HFFc6 (cell line): ENCODE measurements at places on chromosomes 2 and 18. TPM values are rescaled to one million over a fixed set of nuclear protein-coding genes. Genes with fewer than 3 reads are reported as not detected.

- no peak overlapping the region for H3K4me3 ChIP-seq
- no peak overlapping the region for H3K27ac ChIP-seq
- no peaks in the 10 kb centered on the region for H3K27me3 ChIP-seq
Measured at GRCh38 chr2:227351639-227352038, 26.6 kb downstream of the MFF start.

- H3K27me3 ChIP-seq: peaks cover 11% of the 10 kb centered on the region
- H3K4me1 ChIP-seq: no peaks in the 10 kb centered on the region
- no peak for DNase-seq
- no peak overlapping the region for H3K27ac ChIP-seq
- no peak overlapping the region for H3K4me3 ChIP-seq
Measured at GRCh38 chr2:126914811-126915500, 16.3 kb downstream of the TEX51 start.

DNA sequence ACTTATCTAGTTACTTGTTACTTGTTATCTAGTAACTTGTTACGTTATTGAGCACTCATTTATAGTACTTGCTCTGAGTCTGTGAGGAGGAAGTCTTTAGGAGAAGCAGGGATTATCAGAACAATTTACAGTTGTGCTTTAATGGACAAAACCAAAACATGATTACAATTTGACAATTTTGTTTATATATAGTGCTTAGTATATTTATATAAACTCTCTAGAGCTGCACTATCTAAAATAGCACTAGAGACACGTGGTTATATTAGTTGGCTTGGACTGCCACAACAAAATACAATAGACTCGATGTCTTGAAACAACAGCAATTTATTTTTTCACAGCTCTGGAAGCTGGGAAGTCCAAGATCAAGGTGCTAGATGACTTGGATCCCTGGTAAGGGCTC lies 78.4 kb downstream of the BMPR2 start:
- no peak overlapping the region for H3K27ac ChIP-seq
- H3K27me3 ChIP-seq: no peaks in the 10 kb centered on the region
- peaks cover 2% of the 10 kb centered on the region; the same call in 1 of the 2 replicates for H3K36me3 ChIP-seq
- H3K4me1 ChIP-seq: peaks cover 7% of the 10 kb centered on the region

DNA sequence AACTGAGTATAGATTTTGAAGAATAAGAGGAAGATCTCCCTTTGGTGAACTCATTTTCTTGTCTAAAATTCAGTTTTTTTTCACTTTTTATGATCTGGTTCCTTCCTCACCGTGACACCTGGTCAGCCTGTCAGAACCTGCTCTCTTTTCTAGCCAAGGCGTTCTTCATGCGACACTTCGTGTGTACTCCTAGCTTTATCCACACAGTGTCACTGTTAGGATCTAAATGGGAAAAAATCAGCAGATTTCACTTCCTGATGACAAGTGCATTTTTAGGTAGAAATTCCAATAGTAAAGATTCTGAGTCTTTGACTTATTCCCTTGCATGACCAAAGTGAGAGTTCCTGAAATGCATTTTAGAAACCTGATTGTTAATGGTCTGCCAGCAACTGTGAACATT lies 89.8 kb downstream of the KLHL14 start:
- no peak overlapping the region for H3K4me3 ChIP-seq
- H3K4me1 ChIP-seq: no peaks in the 10 kb centered on the region
- H3K27me3 ChIP-seq: no peaks in the 10 kb centered on the region
- no peaks in the 10 kb centered on the region; the same call in 1 of the 2 replicates for H3K36me3 ChIP-seq

DNA sequence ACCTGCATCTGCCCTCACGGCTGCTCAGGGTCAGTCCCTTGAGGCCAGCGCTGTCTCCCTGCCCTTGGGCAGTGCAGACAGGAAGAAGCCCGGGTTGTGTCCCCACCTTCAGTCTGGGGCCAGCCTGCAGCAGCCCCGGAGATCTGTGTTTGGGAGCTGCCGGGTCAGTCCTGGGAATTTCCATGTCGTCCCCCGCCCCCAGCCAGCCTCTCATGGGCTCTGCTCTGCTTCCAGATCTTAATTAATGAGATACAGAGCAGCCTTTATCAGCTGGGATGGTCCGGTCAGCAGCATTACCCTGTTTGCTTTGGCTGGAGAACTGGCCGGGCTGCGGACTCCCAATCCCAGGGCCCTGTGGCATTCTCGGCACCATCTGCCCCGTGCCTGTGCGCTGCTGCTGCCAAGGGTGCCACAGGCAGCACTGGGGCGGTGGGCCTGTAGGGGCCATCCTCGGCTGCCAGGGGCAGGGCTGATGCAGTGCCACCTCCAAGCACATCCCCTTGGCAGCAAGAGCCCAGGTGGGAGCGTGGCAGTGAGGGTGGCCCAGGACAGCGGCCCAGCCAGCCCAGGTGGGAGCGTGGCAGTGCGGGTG lies 2.4 kb downstream of the BOK start:
- H3K36me3 ChIP-seq: no peaks in the 10 kb centered on the region
- no peaks in the 10 kb centered on the region; the same call in 1 of the 2 replicates for H3K27me3 ChIP-seq
- no peak for DNase-seq
- H3K4me1 ChIP-seq: peaks cover 29% of the 10 kb centered on the region
- peak overlapping the region; percentile 90 for H3K4me3 ChIP-seq
- H3K27ac ChIP-seq: no peak overlapping the region

GRCh38 chr18:7049951-7050350 lies 67.6 kb downstream of the LAMA1 start:
- no peaks in the 10 kb centered on the region for H3K36me3 ChIP-seq
- no peaks in the 10 kb centered on the region; the same call in 1 of the 2 replicates for H3K27me3 ChIP-seq
- no peak overlapping the region for H3K4me3 ChIP-seq
- no peaks in the 10 kb centered on the region for H3K4me1 ChIP-seq

DNA sequence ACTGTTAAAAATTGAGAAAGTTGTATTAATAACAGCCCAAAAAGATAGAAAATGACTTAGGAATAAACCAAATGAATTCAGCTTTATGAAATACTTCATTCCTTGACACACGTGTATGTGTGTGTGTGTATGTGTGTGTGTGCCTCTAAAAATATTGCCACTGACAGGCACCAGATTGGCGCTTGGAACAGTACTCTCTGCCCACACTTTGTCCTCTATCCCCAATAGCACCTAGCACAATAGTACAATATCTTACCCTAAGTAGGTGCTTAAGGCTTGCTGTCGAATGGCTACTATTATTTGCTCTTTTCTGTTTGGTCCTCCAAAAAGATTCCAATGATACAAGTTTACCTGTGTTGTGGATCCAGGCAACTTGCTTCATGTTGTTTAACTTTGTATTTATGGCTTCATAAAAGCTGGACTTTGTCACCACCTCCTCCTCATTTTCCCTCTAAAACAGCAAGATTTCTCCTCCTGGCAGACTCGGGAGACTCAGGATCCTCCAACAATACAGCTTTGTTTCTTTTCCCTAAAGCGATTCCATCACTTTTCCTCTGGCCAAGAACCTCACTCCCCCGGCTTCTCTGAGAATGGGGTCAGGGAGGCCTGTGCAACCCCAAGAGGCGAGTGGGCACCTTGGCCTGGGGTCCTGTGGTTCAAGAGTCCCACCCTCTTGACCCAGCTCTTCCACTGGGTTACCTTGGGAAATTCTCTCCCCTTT lies 43.3 kb upstream of the LCLAT1 start:
- H3K4me1 ChIP-seq: peaks cover 23% of the 10 kb centered on the region
- no peaks in the 10 kb centered on the region for H3K36me3 ChIP-seq
- H3K27me3 ChIP-seq: peaks cover 6% of the 10 kb centered on the region
- H3K27ac ChIP-seq: no peak overlapping the region
- no peak overlapping the region for H3K4me3 ChIP-seq

The PLGLB2 gene
- 0.47 to 2.4 TPM (median 1.4 TPM) in 3 replicates for total RNA-seq

GRCh38 chr2:181822097-181822496 lies 69.4 kb upstream of the ITPRID2 start:
- no peak for DNase-seq
- H3K27ac ChIP-seq: no peak overlapping the region
- H3K36me3 ChIP-seq: no peaks in the 10 kb centered on the region
- no peak overlapping the region for H3K4me3 ChIP-seq

DNA sequence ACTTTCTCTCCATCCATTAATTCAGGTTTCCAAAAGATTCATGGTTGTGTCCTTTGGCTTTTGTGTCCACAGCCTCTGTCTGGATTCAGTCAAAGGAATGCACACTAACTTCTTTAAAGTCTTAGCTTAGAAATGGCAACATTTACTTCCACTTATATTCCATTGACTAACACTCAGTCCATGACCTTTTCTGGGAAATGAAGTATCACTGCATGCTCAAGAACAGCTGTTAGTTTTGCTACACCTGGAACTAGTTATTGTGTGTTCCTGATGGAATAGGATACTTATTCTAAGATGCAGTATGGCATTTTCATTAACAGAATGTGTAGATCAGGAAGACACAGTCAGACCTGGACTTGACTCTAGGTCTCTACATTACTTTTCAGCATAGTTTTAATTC lies 88.8 kb downstream of the KYNU start:
- no peaks in the 10 kb centered on the region; the same call in 1 of the 2 replicates for H3K4me1 ChIP-seq
- DNase-seq: no peak
- no peak overlapping the region for H3K27ac ChIP-seq
- H3K36me3 ChIP-seq: no peaks in the 10 kb centered on the region
- no peak overlapping the region for H3K4me3 ChIP-seq

DNA sequence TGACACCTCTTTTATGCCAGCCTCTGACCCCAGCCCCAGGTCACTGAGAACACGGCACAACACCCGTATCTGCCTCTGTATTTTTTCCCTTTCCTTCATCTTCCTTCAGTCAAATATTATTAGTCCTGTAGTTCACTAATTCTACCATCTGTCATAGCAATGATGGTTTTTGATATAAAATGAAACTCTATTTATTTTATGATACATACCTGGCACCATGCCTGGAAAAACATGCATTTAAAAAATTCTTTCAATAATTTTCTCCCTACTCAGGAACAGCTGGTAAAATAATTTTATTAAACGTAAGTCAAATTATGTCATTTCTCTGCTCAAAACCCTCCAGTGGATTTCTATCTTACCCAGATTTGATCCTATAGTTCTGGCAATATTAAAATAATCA lies 224.7 kb downstream of the CDH7 start:
- H3K27me3 ChIP-seq: no peaks in the 10 kb centered on the region
- no peak overlapping the region for H3K4me3 ChIP-seq
- H3K4me1 ChIP-seq: no peaks in the 10 kb centered on the region
- no peaks in the 10 kb centered on the region for H3K36me3 ChIP-seq
- DNase-seq: no peak

GRCh38 chr2:198917926-198918720 lies 539.6 kb downstream of the SATB2 start:
- H3K27ac ChIP-seq: no peak overlapping the region
- no peaks in the 10 kb centered on the region for H3K4me1 ChIP-seq
- no peaks in the 10 kb centered on the region for H3K36me3 ChIP-seq

The EFEMP1 gene
- 35.2 to 56.1 TPM (median 38.1 TPM) in 3 replicates for total RNA-seq
